Natural killer cell (primary cell): ENCODE measurements at places on chromosomes 2 and 18. TPM values are rescaled to one million over a fixed set of nuclear protein-coding genes. Genes with fewer than 3 reads are reported as not detected.

DNA sequence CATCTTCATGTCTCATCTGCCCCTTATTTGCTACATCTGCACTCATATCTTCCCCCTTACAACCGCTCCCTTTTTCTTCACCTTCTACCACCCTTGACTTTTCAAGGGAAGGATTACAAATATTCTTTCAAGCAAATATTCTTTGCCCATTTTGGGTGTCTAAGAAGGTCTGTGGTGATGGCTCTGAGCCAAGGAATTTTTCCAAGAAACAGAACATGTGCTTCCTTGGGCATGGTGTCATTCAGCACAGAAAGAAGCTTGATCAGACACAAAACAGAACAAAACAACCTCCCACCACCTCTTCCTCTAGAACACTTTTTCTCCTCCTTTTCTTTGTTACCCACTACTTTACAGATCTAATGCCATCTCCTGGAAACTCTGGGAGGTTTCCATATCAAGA lies 313.7 kb downstream of the SATB2 start:
- DNase-seq, result no peak

EIF2AK3 gene
- total RNA-seq, result 29.9 TPM

DSG4 gene
- total RNA-seq, result not detected

DNA sequence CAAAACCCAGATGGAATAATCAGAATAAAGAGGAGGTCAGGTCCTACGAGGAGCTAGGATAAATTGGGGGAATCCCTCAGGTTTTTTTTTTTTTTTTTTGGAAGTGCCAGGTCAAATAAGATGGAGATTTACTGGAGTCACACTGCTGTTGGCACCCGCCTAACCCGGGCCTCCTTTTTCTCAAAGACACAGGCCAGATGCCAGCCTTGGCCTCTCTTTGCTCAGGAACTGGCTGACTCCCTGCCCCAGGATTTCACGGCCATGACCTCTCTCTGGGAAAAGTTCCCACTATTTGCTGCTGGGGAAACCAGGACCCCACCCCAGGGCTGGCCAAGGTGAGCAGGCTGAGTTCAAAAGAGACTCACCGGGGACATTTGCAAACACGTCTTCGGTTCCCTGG lies 2.5 kb downstream of the CD8A start:
- DNase-seq, result no peak

DNA sequence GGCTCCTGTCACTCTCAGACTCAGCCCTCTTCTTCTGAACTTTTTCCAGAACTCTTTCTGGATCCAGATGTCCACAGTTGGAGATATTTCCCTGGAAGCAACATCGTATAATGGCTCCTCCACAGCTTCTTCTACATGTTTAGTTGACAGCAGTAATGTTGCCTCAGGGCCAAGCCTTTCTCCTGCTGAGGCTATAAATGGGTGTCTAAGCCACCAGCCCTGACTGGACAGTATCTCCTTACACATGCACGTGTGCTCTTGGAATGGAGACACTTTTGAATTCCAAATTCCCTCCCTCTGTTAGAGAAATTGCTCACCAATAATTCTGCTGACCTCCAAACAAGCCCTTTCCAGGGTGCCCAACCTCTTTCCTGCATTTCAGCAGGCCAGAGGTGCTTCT lies 156.2 kb upstream of the PIK3C3 start:
- DNase-seq, result no peak
